SIG-M5 (cell line): ENCODE measurements at places on chromosomes 5 and 9.

DNA sequence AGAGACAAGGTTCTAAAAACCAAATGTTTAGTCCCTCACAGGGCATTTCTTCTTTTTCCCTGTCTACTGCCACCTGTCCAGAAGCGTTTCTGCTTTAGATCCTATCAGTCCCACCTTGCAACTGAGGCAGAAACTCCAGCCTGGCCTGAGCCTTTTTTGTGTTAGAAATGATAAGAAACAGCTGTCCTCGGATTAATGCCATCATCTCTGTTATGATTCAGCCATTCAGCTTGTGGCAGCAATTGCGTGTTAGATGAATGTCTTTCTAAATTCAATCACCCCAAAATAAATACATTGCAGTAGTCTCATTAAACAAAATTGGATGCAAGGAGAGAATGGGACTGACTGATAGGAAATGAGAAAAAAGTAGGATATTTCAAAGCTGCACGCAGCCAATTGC, 28.3 kb upstream of the FRMPD1 start:
- no peak for DNase-seq

DNA sequence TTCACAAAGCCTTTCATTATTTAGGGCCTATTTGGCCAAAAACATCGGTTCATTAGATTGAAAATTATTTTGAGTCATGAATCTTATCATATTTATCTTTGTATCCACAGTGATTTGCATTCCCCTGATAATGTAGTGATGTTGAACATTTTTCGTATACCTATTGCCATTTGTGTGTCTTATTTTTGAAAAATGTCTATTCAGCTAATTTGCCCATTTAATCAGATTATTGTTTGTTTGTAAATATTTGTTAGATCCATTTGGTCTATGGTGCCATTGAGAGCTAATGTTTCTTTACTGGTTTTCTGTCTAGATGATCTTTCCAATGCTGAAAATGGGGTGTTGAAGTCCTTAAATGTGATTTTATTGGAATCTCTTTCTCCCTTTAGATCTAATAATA, 439.2 kb upstream of the TYRP1 start:
- no peak for DNase-seq

DNA sequence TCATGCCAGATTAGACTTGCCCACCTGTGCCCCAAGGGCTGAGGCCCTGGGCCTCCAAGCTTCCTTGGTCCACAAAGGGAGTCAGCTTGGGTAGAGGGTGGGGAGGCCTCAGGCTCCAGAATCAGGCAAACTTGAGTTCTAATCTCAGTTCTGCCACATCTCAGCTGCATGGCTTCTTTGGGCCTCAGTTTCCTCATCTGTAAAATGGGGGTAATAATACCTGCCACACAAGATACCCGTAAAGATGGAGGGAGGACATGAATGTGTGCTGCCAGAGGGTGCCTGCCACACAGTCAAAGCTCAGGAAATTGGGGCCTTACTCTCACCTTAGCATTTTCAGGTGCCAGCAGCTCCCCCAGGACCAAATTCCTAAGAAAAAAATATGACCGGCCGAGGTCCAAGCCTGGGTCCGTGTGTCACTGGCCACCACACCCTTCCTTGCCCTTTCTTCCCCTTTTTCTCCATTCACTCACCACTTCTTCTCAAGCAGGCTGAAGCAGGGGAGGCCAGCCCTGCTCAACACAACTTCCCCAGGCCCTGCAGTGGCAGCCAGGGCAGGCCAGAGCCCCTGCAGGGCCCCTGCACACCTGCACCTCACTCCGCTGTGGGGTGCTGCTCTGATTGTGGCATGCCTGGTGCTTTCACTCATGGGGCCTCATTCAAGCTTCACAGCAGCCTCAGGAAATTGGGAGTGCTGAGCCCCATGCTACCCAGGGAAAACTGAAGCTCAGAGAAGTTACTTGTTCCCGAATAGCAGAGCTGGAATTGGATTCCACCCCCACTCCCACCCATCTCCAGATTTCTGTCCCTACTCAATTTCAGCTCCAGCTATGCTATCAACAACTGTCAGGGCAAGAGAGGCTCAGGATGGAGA, 3.9 kb downstream of the RGS14 start:
- DNase-seq: no peak

DNA sequence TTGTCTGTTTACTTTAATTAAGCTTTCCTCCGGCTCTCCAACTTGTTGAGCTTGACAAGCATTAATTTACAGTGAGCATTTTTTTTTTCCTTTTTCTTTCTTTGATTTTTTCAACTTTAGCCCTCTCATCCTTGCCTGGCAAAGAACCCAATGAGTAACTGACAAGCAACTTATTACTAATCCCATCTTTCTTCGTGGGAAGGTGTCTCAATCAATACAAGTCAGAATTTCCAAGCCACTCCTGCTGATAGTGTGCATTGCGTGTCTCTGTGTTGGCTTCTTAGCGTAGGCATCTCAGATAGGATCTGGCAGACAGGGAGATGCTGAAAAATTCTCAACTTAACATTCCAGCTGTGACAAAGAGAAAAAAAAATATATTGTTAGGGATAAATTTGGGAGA, 527.7 kb upstream of the WWC1 start:
- no peak for DNase-seq

DNA sequence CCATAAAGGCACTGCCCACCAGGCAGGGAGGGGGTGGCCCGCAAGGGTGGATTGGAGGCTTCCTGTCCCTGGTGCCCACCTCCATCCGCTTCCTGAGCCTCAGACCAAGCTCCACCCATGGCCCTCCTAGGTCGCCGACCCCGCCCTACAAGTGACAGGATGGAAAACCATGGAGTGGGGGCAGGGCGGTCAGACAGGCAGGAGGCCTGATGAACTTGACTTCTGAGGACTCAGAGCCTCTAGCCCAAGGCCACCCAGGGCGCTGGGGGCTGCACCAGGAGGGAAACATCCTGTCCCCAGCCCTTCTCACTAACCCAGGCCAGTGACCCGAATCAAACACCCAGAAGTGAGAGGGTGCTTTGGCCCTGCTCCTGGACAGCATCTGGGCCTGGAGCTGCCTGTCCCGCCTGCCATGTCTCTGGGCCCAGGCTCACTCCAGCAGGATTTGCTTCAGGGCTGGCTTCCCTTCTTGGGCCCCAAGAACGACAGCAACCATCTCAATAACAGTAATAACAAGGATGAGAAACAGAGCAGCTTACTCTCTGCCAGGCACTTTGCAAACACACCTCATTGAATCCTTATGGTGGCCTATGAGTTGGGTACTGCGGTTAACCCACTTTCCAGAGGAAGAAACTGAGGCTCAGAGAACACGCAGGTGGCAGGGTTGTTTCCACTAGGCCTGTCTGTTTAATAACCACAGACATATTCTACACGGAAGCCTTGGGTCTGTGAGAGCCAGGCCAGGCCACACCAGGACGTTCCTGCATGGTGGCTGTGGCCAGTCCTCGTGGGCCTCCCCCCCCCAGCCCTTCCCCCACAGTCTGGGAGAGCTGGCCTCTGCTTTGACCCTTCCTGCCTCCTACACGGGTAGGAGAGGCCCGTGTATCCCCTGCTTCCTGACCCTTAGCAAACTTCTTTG, 4.4 kb upstream of the ST6GALNAC6 start:
- no peak for DNase-seq
